GM23248 (cell line): ENCODE measurements at places on chromosomes 6 and 20. TPM values are rescaled to one million over a fixed set of nuclear protein-coding genes. Genes with fewer than 3 reads are reported as not detected.

LCA5 gene
- total RNA-seq = 2.7 and 4.2 TPM in 2 replicates

DNA sequence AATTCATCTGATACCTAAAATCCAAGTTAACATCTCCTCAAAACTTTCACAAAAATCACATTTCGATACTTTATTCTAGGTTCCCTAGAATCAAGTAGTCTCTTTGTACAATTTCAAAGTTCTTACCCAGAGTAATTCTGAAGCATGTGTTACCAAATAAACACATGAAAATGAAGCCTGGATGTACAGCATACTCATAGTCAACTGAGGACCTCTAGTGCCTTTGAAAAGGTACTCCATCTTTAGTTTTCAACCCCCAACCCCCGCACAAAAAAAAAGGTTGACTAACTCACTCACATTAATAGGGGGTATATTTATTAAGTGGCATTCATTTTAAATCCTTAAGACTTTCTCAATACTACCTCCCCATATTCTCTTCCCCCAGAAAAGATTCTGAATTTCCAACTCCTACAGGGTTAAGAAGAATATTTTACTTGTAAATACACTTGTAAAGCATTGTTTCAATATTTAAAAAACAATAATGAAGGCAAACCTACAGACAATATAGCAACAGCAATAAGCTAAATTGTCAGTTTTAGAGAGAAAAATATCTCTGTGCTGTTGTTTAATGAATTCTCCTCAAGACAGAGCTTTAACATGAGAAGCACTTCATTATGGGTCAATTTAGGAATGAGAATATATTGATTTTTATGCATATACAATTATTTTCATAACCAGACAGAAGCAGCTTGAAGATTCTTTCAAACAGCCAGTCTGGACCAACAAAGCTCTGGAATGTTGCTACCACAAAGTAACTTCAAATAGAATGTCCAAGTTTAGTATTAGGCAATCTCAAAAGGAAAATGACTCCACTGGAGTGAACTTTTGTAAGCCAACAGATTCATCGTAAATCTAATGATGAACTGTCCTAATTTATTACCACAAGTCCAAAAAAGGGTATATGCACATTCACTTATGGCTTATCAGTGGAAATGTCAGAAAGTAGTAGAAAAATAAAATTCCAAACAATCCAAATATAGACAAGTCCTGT, 3.3 kb downstream of the PLN start:
- peak overlapping the region; percentile 49 for H3K4me3 ChIP-seq
- H3K4me1 ChIP-seq = peaks cover 49% of the 10 kb centered on the region
- H3K27ac ChIP-seq = peak overlapping the region; percentile 75
- DNase-seq = peak; percentile 86

GRCh38 chr6:3458706-3459421, 2.0 kb upstream of the SLC22A23 start:
- DNase-seq = no peak
- no peaks in the 10 kb centered on the region for H3K36me3 ChIP-seq
- H3K4me1 ChIP-seq = peaks cover 19% of the 10 kb centered on the region
- no peak overlapping the region for H3K27ac ChIP-seq

DNA sequence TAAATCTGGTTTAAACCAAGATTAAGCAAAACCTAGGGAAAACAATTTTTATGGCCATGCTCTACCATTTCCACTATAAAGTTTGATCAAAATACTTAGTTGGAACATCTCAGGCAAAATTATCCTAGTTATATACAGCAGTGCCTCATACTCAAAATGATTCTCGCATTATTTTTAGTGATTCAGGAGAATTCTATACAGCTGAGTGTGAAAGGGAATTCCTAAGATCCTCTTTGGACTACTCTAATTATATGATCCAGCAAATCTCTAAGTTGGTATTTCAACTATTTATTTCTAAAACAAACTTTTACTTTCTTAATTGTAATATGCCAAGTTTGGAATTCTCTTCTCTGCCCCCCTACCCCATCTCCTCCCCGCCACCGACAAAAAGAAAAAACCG, 8.6 kb downstream of the DTNBP1 start:
- H3K4me1 ChIP-seq = no peaks in the 10 kb centered on the region
- H3K27me3 ChIP-seq = no peaks in the 10 kb centered on the region
- peak; percentile 9 for DNase-seq

DNA sequence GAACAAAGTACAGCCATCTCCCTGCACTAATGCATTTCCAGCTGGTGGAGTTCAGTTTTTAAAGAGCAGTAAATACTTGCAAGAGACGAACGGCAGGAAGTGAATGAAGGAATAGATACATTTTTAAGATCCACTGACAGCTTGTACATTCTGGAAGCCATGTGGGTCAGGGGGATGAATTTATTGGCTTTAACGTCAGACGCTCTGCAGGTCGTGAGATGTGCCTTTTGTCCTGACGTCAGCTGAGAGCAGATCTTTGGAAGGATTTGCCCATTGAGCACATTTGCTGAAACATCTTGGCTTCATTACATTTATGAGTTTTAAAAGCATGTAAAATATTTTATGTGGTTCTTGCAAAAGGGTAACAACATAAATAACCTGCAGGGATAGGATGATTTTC, 29.5 kb upstream of the SALL4 start:
- no peaks in the 10 kb centered on the region for H3K36me3 ChIP-seq
- H3K27ac ChIP-seq = no peak overlapping the region
- DNase-seq = no peak
- no peak overlapping the region for H3K4me3 ChIP-seq
- peaks cover 3% of the 10 kb centered on the region for H3K27me3 ChIP-seq

DNA sequence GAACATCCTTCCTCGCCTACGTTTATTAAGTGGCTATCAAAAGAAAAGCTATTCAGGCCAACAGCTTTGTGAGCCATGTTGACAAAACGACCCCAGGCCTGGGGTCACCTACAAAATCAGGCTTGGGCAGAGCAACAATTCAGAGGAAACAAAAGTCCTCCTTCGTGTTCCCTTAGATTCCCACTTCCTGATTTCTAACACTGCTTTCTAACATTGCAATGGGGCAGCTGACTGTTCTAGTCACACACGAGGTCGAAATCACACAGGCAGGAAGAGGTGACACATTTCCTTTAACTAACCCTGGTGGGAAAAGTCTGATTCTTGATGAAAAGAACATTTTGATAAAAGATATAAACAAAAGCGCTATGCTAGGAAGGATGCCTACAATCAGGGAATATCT, 31.9 kb downstream of the WDR27 start:
- no peak overlapping the region for H3K4me3 ChIP-seq
- no peaks in the 10 kb centered on the region for H3K4me1 ChIP-seq
- peaks cover 4% of the 10 kb centered on the region; the same call in 1 of the 2 replicates for H3K36me3 ChIP-seq
- peak; percentile 16 for DNase-seq
- H3K27ac ChIP-seq = no peak overlapping the region

TSPYL4 gene
- total RNA-seq = 34.1 and 38.2 TPM in 2 replicates

GSTA3 gene
- not detected in 2 replicates for total RNA-seq

TP53INP2 gene
- total RNA-seq = 2.4 and 3.9 TPM in 2 replicates

DNA sequence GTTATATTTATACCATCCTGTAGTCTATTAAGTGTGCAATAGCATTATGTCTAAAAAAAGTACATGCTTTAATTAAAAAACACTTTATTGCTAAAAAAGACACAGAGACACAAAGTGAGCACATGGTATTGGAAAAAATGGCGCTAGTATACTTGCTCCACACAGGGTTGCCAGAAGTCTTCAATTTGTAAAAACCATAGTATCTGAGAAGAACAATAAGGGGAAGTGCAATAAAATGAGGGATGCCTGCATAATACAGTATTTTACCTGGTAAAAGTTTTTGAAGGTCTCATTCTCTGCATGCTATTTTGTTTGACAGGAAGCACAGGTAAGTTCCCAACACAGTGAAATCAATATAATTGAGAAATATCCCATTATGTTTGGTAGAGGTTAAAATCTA, 1.6 kb downstream of the NOX3 start:
- no peaks in the 10 kb centered on the region for H3K36me3 ChIP-seq
- no peaks in the 10 kb centered on the region for H3K4me1 ChIP-seq
- no peak overlapping the region for H3K27ac ChIP-seq
- no peak for DNase-seq

IRF4 gene
- total RNA-seq = not detected in 2 replicates

- no peaks in the 10 kb centered on the region for H3K27me3 ChIP-seq
- no peak for DNase-seq
- H3K27ac ChIP-seq = no peak overlapping the region
- peaks cover 11% of the 10 kb centered on the region for H3K4me1 ChIP-seq
- H3K36me3 ChIP-seq = peaks cover 50% of the 10 kb centered on the region
Observed at GRCh38 chr6:31643818-31644454, 8.5 kb downstream of the BAG6 start.

DNA sequence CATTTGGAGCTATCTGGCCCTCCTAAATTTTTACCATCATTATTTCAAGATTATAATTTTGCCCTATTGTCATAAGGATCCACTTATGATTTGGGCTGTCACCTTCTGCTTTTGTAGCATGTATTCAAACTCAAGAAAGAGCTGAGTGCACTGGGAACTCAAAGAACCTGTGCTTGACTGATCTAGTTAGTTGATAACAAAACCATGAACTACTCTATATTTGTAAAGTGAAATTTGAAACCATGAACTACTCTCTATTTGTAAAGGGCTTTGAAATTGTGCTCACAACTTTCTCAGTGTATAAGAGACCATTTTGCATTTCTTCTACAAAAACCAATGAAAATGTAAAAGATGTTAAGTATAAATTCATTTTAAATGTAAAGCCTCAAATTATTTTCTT, 77.5 kb upstream of the POPDC3 start:
- H3K36me3 ChIP-seq = no peaks in the 10 kb centered on the region
- no peak overlapping the region for H3K27ac ChIP-seq
- no peak overlapping the region for H3K4me3 ChIP-seq
- no peak for DNase-seq

DNA sequence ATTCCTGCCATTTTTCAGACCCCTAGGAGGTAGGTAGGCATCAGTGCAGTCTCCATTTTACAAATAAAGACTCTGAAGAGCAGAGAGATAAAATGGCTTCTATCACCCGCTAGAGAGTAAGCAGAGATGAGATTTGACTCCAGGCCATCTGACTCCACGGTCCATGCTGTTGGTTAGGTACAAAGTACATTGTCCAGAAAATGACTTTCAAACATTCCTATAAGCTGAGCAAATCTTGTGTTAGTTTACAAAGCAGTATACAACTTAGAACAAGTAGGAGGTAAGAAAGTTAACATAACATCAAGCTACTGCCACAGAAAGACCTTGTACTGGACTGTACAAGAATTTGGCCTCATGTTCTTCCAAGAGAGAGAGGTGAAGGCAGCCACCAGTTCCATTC, 14.9 kb downstream of the BTN1A1 start:
- H3K27ac ChIP-seq = no peak overlapping the region
- no peaks in the 10 kb centered on the region for H3K36me3 ChIP-seq
- no peak for DNase-seq
- no peak overlapping the region for H3K4me3 ChIP-seq
- no peaks in the 10 kb centered on the region for H3K4me1 ChIP-seq

GRCh38 chr6:106614166-106614565, 15.1 kb downstream of the RTN4IP1 start:
- H3K4me1 ChIP-seq = no peaks in the 10 kb centered on the region
- H3K27ac ChIP-seq = no peak overlapping the region
- H3K36me3 ChIP-seq = no peaks in the 10 kb centered on the region
- no peaks in the 10 kb centered on the region for H3K27me3 ChIP-seq

DNA sequence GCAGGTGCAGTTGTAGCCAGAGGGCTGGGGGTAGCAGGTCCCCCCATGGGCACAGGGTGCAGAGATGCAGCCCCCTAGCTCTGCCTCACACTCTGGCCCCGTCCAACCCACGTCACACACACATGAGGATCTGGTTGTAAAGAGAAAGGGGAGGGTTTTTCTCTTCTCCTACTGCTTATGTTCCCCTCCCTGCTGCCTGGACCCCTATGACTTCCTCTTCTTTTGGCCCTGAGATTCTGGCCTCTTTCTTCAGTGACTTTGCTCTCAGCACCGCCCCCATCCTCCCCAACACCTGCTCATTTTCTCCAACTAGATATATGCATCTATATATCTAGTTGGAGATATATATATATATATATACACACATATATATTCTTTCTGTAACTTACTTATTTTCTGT, 9.7 kb downstream of the NOTCH4 start:
- no peaks in the 10 kb centered on the region for H3K27me3 ChIP-seq
- H3K4me1 ChIP-seq = no peaks in the 10 kb centered on the region
- DNase-seq = no peak

GRCh38 chr20:9088556-9088955, 19.7 kb downstream of the PLCB4 start:
- H3K27ac ChIP-seq = no peak overlapping the region
- no peaks in the 10 kb centered on the region for H3K36me3 ChIP-seq
- H3K4me1 ChIP-seq = no peaks in the 10 kb centered on the region
- DNase-seq = no peak
- no peak overlapping the region for H3K4me3 ChIP-seq

- peak; percentile 55 for DNase-seq
- no peaks in the 10 kb centered on the region for H3K27me3 ChIP-seq
- no peaks in the 10 kb centered on the region for H3K36me3 ChIP-seq
- no peak overlapping the region for H3K27ac ChIP-seq
- no peak overlapping the region for H3K4me3 ChIP-seq
Observed at GRCh38 chr6:34745277-34746103, 11.8 kb upstream of the SNRPC start.

UNC5CL gene
- not detected in 2 replicates for total RNA-seq

- no peaks in the 10 kb centered on the region for H3K27me3 ChIP-seq
- H3K4me1 ChIP-seq = peaks cover 8% of the 10 kb centered on the region
- no peak overlapping the region for H3K27ac ChIP-seq
- DNase-seq = no peak
Observed at GRCh38 chr6:158366363-158366762, 54.1 kb downstream of the TULP4 start.

- no peak overlapping the region for H3K4me3 ChIP-seq
- no peaks in the 10 kb centered on the region for H3K27me3 ChIP-seq
- no peak for DNase-seq
- no peaks in the 10 kb centered on the region for H3K36me3 ChIP-seq
Observed at GRCh38 chr6:130716466-130716865, 110.7 kb upstream of the SMLR1 start.

MUC22 gene
- not detected in 2 replicates for total RNA-seq

- H3K36me3 ChIP-seq = 0 out of 2 replicates have a peak, but pooled peaks cover 17% of the 10 kb centered on the region
- no peaks in the 10 kb centered on the region for H3K27me3 ChIP-seq
- H3K27ac ChIP-seq = no peak overlapping the region
Observed at GRCh38 chr20:56361900-56362299, 3.1 kb downstream of the FAM210B start.

DNA sequence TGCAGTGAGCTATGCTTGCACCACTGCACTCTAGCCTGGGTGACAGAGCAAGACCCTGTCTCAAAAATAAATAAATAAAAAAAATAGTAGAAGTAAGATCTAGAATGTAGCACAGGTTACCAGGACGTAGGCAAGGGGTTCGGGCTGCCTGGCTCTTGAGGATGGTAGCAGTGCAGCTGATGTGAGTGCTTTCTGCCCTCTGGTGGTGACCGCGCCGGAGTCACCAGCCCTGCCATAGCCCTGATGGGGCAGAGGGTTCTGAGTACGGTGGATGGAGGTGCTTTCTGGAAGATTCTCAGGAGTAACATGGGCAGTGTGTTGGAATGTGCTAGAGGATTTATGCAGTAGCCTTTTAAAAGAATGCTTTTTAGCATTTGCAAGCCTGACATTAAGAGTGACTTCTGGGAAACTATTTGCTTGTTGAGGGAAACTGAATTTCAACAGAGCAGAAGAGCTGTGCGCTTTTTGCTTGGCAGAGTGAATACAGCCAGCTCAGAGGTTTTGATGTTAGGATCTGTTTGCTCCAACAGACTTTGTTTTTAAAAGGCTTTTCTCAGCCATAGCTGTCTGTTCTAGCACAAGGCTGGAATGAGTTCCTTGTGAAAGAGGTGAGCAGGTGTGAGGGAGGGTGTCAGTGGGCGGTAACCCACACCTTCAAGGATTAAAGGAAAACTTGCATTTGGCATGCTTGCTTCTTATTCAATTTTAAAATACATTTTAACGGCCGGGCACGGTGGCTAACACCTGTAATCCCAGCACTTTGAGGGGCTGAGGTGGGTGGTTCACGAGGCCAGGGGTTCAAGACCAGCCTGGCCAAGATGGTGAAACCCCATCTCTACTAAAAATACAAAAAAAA, 65.9 kb downstream of the PTPN1 start:
- H3K4me3 ChIP-seq = no peak overlapping the region
- H3K27ac ChIP-seq = no peak overlapping the region
- no peaks in the 10 kb centered on the region for H3K27me3 ChIP-seq
- H3K36me3 ChIP-seq = peaks cover 19% of the 10 kb centered on the region
